GM23338 (cell line): ENCODE measurements at places on chromosomes 7 and 10.

DNA sequence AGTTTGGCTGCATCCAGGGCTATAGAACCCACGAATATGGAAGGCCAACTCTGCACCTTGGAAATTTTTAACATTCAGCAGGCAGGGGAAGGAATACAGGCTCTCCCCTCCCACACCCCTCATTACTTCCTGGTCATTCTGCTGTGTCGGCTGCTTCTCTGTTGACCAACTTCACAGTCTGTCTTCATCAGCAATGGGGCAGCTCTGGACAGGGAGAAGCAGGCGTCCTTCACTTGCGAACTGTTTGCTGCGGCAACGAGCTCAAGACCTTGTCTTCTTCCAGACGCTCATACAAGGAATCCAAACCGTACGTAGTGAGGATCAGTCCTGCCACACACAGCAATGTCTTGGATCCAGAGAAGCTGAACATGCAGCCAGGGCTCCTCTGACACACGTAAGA lies 192.2 kb downstream of the DIP2C start:
- no peak for DNase-seq

DNA sequence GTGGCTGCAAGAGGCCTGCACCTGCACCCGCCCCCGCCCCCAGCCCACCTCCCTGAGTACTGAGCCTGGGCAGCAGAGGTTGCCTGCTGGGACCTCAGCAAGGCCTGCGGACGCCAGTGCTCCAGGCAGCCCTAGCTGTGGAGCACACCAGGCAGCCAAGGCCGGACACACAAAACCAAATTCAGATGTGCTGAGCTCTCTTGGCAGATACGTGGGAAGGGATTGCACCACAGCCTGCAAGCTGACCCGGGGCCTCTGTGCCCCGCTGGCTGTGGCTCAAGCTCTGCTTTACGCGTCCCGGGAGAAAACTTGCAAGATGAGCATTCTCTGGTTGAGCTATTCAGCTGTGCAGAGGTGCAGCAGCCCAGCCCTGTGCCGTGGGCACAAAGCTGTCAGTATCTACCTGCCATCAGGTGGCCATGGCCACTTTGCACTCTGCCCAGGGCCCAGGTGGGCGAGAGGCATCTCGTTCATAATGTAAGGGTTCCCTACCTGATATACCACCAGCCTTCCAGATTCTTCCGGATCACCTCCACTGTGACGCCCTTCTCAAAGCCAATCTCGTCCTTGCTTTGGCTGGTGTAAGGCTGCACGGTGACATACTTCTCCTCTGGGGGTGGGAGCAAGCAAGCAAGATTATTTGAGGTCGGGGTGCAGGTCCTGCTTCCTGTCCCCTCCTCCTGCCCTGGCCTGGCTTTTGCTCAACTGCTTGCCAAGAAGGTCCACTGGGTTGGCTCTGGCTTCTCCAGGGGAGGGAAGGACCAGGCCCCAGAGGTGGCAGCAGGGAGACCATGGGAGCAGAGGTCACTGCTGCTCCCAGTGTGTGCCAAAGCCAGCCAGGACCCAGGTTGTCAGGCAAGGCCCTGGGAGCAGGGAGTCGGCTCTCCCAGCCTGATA lies 123.4 kb downstream of the NEURL1 start:
- no peak for DNase-seq

- DNase-seq, result no peak
These were observed 32.3 kb upstream of the ADD3 start for GRCh38 chr10:109975244-109976190.

- DNase-seq, result peak; percentile 91
These were observed 15.6 kb downstream of the ATG9B start for GRCh38 chr7:151008511-151009323.

- no peak for DNase-seq
These were observed 45.2 kb upstream of the AKR1E2 start for GRCh38 chr10:4780782-4781181.

- DNase-seq, result no peak
These were observed 191.1 kb upstream of the BMPER start for GRCh38 chr7:33714208-33714607.

- DNase-seq, result peak; percentile 80
These were observed 48.7 kb downstream of the GPR141 start for GRCh38 chr7:37732253-37732652.

GRCh38 chr7:131845573-131846314 lies 289.3 kb upstream of the PODXL start:
- no peak for DNase-seq

DNA sequence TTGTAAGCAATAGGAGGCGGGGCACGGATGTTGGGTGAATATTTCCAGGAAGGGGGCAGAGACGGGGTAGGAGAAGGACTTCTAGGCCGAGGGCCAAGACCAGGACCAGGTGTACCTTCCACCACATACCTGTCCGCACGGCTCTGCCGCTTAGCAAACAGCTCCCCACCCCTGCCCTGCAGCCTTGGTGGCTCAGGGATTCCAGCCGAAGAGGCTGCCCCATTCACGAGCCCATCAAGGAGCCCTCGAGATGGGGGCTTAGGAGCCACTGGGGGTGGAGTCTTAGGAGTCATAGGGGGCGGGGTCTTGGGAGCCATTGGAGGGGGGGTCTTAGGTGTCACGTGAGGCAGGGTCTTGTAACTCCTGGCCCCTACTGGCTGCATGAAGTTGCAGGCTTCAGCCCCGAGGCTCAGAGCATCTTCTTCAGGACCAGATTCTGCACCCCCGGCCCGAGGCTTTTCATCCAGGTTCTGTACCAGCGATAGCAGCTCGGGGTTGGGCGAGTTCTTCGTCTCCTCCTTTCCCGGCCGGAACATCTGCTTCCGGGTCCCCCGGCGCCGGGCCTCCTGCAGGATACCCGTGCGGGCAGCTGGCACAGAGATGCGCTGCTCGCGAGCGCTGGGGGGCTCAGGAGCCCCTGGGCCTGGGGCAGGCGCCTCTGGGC lies 6.1 kb upstream of the MYOZ1 start:
- DNase-seq, result peak; percentile 98

- no peak for DNase-seq
These were observed 15.9 kb downstream of the KPNA7 start for GRCh38 chr7:99191869-99192596.

DNA sequence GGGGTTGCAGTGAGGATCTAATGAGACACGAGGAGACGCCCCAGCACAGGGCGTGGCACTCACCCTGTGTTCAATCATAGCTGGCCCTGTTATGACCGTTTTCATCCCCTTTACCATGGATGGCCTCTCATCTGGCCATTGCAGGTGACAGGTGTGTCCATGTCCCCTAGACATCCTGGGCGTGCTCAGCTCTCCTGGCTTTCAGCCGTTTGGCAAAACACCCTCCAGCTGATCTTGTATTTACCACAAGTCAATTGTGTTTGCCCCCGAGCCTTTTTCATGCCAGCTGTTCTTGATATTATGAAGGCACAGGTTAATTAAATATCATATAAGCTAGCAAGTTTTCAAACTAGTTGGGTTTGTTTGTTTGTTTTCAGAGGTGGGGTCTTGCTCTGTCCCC lies 97.1 kb downstream of the CHST15 start:
- DNase-seq, result no peak

DNA sequence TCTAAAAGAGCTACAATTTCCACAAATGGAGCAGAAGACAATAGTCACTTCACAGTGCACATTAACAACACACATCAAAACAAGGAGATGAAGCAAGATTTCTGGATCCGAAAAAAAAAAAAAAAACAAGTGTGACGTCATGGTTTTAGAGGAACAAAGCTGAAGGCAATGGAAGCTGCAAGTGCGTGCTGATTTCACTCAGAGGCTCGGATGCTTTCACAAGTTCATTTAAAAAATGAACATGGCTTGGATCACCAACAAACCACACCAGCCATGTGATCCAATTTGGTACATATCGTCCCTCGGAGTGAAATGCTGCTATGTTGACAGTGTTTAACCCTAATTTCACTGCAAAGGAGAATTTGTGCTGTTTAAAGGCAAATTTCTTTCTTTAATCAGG lies 337.0 kb upstream of the PRKCQ start:
- no peak for DNase-seq

DNA sequence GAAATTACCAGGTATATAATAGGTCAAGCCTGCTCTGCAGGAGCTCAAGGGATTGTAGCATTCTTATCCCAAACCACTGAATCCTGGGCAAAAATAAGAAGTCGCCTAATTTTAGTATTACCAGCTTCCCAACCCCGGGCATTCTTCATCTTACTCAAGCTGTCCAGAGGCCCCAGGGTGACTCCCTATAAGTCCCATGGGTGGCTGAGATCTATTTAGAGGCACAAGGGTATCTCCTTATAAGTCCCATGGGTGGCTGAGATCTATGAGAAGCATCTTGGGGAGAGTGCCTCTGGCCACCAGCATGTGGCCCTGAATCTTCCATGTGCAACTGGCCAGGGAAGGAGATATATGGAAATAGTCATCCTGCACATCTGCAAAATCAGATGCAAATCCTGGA lies 38.9 kb downstream of the PRSS2 start:
- no peak for DNase-seq

DNA sequence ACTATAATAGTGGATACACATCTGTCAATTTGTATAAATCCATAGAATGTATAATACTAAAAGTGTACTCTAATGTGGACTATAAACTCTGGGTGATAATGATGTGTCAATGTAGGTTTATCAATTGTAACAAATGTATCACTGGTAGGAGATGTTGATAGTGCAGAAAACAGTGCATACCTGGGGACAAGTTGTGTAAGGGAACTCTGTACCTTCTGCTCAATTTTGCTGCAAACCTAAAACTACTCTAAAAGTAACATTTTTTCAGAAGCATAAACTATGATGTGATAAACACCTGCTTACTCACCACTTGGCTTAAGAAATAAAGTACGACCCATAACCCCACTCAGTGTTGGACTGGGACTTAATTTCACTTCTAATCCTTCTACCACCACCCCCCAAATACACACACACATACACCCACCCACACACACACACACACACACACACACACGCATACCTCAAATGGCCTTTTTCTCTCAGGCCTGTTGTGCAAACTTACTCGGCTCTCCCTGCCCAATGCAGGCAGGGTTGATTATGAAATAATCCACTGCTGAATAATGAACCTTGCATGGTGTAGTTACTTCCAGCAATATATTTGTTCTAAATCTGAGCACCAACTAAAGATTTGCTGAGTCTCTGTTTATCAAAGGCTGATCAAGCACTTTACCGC lies 154.1 kb upstream of the KMT2E start:
- DNase-seq, result no peak

DNA sequence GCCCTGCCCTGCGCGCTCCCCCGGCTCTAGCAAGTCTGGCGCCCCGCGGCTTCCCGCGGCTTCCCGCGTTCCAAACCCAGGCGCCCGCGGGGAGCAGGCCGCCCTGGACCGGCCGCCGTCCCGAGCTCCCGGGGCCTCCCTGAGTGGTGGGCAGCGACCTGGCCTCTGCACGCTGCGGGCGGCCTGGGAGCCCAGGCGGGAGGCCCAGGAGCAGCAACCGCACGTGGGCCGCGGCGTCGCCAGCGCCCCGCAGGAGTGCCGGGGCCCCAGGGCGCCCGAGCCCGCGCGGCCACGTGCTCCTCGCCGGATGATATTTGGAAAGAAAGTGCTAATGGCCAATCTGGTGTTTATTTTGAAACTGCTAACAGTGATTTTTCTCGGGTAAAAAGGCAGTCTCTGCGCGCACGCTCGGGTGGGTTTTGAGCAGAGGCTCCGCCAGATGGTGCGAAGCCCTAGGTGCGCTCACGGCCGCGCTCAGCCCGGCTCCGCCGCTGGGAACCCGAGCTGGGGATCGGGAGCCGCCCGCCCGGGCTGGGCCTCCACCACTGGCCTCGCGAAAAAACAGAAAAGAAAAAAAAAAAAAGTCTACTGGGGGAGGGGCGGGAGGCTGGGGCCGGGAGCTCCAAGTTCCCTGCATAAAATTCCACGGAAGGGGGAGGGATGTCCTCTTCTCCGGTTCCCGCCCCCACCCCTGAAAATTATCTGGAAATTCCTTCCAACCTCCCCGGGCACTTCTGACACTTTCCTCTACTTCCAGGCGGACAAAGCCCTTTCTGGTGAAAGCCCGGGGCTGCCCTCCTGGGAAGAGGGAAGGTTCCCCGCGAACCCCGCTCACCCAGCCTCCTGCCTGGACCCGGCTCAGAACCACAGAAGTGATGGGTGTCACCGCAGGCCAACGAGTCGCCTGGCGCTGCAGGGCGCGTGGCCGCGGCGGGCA lies 4.3 kb downstream of the EBF3 start:
- no peak for DNase-seq

DNA sequence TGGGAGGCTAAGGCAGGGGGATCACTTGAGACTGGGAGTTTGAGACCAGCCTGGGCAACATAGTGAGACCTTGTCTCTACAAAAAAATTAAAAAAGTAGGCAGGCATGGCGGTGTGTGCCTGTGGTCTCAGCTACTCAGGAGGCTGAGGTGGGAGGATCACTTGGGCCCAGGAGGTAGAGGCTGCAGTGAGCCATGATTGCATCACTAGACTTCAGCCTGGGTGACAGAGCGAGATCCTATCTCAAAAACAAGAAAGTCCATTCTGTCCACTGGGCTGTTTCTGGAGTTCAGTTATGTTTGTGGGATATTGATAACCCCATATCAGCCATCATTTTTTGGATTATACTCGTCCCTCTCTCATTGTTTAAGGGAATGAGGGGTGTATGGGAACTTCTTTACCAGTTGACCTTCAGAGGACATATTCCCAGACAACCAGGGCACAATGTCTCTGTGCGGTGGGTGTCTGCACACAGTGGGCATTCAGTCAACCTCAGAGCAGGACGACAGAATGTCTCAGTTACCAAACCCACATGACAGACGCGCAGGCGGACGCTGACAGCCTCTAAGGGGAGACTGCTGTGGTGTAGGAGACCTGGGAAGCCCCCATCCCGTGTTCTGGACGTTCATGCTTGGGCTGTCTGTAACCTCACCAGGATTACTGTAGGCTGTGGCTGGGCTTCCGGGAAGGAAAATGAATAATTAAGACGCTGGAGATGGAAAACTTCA lies 69.4 kb downstream of the CARD11 start:
- no peak for DNase-seq
